ENCODE measurements at places on chromosomes 5 and 9.

GRCh38 chr5:131942016-131942415 lies 3.4 kb downstream of the MEIKIN start:
- H3K4me1 ChIP-seq: no peaks in the 10 kb centered on the region
- H3K36me3 ChIP-seq: no peaks in the 10 kb centered on the region
- DNase-seq: no peak

DNA sequence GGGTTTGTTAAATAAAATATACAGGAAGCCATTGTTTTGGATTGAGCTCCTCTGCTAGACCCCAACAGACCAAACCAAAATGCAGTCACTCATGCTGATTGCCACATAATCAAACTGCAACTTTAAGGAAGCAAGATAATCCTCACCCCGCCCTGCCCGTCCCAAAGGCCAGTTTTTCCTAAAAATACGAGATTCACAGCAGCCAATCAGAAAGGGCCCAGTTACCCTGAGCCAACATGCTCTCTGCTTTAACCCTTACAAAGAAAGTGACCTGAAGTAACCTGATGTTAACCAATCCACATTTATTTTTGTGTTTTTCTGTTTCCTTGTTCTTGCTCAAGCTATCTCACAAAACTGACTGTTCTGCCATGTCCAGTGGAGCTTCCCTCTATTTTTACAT lies 21.5 kb upstream of the RNF20 start:
- no peak overlapping the region for H3K4me3 ChIP-seq
- H3K27ac ChIP-seq: no peak overlapping the region
- H3K27me3 ChIP-seq: no peaks in the 10 kb centered on the region
- H3K36me3 ChIP-seq: no peaks in the 10 kb centered on the region
- no peak for DNase-seq

DNA sequence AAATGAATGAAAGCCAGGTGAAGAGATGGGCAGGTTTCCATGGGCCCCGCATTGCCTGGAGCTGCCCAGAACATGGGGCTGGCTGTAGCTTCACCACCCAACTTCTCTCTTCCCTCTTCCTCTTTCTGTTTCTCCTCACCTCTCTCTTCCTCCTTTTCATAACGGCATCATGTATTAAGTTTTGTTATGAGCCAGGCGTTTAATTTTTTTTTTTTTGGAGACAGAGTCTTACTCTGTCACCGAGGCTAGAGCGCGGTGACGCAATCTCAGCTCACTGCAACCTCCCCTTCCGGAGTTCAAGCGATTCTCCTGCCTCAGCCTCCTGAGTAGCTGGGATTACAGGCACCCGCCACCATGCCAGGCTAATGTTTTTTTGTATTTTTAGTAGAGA lies 13.0 kb upstream of the SPINK4 start:
- no peaks in the 10 kb centered on the region for H3K4me1 ChIP-seq
- H3K36me3 ChIP-seq: no peaks in the 10 kb centered on the region
- H3K27ac ChIP-seq: no peak overlapping the region
- DNase-seq: no peak
- H3K4me3 ChIP-seq: no peak overlapping the region

- H3K27ac ChIP-seq: no peak overlapping the region
- no peak overlapping the region for H3K4me3 ChIP-seq
- peak; percentile 37 for DNase-seq
- no peaks in the 10 kb centered on the region for H3K4me1 ChIP-seq
- no peaks in the 10 kb centered on the region for H3K36me3 ChIP-seq
Measured at GRCh38 chr9:138073808-138074207, 196.2 kb downstream of the CACNA1B start.

DNA sequence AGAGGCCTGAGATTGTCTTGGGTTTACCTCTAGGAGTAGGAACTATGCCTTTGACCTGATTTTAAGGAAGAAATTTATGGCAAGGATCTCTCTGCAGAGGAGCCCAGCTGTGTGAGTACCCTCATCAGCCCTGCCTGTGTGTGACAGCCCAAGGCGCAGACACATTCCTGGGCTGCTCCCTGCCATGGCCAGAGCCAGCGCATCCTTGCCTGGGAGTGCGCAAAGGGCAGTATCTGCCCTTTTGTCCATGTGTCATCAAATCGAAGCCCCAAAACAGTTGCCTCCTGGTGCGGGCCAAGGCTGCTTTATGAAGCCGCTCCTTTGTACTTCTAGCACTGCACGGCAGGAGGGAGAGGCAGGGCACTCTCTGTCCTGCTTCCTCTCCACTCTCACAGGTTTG lies 51.9 kb downstream of the PRRT1B start:
- H3K36me3 ChIP-seq: no peaks in the 10 kb centered on the region
- no peak overlapping the region for H3K4me3 ChIP-seq
- no peak for DNase-seq
- no peak overlapping the region for H3K27ac ChIP-seq
- no peaks in the 10 kb centered on the region for H3K4me1 ChIP-seq

DNA sequence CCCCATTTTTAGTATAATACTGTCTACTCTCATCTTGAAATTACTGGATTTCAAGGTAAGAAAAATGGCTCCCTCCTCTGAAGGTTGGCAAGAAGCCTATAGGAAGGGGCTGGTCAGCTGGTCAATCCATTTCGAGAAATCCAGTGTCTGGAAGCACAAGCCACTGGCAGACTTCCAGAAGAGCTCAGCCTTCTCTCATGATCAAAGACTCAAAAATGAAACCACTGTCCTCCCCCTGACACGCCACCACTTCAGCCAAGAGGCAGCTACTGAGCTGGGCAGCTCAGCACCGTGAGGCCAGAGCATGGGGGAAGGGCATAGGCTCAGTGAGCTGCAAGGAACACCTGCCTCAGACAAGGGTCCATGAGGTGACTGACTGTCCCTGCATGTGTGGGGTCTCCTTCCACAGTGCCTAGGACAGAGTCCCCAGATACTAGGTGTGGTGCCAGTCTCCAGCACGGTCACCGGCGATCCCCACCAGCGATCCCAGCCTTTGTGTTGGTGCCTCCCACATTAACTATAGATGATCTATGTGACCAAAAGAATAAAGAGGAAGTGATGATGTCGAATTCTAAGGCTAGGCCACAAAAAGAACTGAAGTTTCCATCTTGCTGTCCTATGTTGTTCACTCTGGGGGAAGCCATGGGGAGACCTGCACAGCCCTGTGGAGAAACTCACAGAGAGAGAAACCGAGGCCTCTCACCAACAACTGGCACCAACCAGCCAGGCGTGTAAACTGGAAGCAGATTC lies 100.1 kb upstream of the LRRTM2 start:
- no peaks in the 10 kb centered on the region for H3K36me3 ChIP-seq
- no peak overlapping the region for H3K4me3 ChIP-seq
- H3K4me1 ChIP-seq: no peaks in the 10 kb centered on the region
- DNase-seq: peak; percentile 54

DNA sequence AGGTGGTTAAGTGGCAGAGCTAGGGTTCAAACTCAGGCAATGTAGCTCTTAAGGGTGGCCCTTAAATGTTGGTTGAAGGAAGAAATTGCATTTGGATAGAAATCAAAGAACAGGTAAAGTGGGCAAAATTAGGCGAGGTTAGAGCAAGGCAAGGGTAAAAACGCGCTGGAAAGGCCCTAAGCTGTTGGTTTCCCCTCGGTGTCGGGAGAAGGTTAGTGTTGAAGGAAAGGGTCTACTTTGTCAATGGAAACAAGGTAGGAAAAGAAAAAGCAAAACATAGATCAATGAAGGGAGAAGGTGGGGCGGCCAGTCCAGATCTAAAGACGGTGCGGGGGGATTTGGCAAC lies 431 bp downstream of the FASTKD3 start:
- no peaks in the 10 kb centered on the region for H3K27me3 ChIP-seq
- peak overlapping the region; percentile 96 for H3K4me3 ChIP-seq
- H3K4me1 ChIP-seq: peaks cover 8% of the 10 kb centered on the region
- H3K27ac ChIP-seq: peak overlapping the region; percentile 89
- no peak for DNase-seq

DNA sequence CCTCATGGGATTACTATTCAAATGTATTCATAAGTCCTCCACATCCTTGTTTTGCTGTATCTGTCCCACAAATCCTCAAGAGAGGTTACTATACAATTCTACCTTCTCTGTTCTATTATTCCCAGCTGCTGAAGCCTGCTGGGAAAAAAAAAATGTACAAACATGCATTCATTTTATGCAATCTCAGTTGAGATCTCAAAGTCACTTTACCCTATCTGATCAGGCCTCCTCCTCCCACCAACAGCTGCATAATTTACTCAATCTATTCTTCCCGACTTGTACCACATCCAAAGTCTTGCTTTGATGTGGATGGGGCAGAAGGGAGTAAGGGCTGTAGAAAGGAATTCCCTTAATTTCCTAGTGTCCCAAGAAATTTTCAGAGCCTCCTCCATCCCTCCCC lies 28.6 kb downstream of the PSIP1 start:
- H3K36me3 ChIP-seq: no peaks in the 10 kb centered on the region
- no peak overlapping the region for H3K4me3 ChIP-seq
- no peak overlapping the region for H3K27ac ChIP-seq
- no peaks in the 10 kb centered on the region for H3K27me3 ChIP-seq

- no peak overlapping the region for H3K27ac ChIP-seq
- H3K27me3 ChIP-seq: no peaks in the 10 kb centered on the region
- H3K36me3 ChIP-seq: no peaks in the 10 kb centered on the region
- H3K4me1 ChIP-seq: no peaks in the 10 kb centered on the region
Measured at GRCh38 chr5:55530669-55531068, 4.1 kb downstream of the PLPP1 start.

GRCh38 chr9:114200721-114201300 lies 45.5 kb downstream of the COL27A1 start:
- H3K36me3 ChIP-seq: no peaks in the 10 kb centered on the region
- no peaks in the 10 kb centered on the region for H3K27me3 ChIP-seq
- H3K27ac ChIP-seq: no peak overlapping the region
- no peak overlapping the region for H3K4me3 ChIP-seq
- no peak for DNase-seq
- H3K4me1 ChIP-seq: no peaks in the 10 kb centered on the region

DNA sequence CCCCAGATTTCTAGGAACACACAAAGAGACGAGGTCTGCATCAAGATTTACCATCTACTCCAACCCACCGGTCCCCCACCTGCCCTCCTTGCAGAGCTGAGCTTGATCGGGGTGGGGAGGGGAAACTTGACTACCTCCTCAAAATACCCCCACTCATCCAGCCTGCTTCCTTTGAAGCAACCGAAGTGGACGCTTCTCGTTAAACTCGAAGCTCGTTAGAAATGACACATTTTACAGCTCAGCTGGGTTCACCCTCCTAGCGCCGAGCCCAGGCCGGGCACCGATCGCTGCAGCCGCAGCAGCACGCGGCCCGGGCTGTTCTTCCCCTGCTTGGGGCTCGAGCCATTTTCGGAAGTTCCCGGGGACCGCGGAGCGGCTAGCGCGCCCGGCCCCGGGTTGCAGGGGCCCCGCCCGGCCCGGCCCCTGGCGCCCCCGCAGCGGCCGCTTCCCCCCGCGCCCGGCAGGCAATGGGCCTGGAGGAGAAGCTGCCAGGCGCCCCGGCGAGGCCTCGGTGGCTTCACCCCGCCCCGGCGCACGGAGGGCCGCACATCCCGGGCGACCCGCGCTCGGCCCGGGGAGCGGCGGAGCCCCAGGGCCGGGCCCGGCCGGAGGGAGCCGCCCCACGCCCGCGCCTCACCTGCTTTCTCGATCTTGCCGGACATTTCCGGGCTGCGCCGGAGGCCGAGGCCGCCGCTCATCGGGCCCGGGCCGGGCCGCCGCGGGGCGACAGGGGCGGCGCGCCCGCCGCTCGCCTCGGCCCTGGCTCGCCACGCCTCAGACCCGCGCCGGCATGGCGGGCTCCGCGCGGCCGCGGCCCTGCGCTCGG lies 530 bp downstream of the RAPGEF1 start:
- no peaks in the 10 kb centered on the region for H3K36me3 ChIP-seq
- peak; percentile 68 for DNase-seq
- H3K27me3 ChIP-seq: no peaks in the 10 kb centered on the region
- H3K4me3 ChIP-seq: peak overlapping the region; percentile 62
- H3K4me1 ChIP-seq: no peaks in the 10 kb centered on the region

GRCh38 chr5:41012318-41012717 lies 58.8 kb downstream of the MROH2B start:
- peak overlapping the region; percentile 62 for H3K27ac ChIP-seq
- peaks cover 27% of the 10 kb centered on the region for H3K4me1 ChIP-seq

DNA sequence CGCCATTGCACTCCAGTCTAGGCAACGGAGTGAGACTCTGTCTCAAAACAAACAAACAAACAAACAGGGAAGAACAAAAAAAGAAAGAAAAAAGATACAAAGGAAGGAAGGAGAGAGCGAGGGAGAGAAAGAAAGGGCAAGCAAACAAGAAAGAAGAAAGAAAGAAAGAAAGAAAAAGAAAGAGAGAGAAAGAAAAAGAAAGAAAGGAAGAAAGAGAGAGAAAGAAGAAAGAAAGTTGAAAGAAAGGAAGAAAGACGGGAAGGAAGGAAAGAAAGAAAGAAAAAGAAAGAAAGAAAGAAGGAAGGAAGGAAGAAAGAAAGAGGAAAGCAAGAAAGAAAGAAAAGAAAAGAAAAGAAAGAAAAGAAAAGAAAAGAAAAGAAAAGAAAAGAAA lies 13.1 kb upstream of the ALDOB start:
- no peak overlapping the region for H3K27ac ChIP-seq
- H3K27me3 ChIP-seq: no peaks in the 10 kb centered on the region
- H3K36me3 ChIP-seq: no peaks in the 10 kb centered on the region

GRCh38 chr9:16268067-16268881 lies 602.2 kb downstream of the BNC2 start:
- peak overlapping the region; percentile 87 for H3K27ac ChIP-seq
- H3K27me3 ChIP-seq: no peaks in the 10 kb centered on the region
- no peak for DNase-seq

GRCh38 chr9:135584934-135585333 lies 23.4 kb downstream of the PAEP start:
- H3K27me3 ChIP-seq: no peaks in the 10 kb centered on the region
- no peaks in the 10 kb centered on the region for H3K4me1 ChIP-seq
- H3K36me3 ChIP-seq: no peaks in the 10 kb centered on the region
- H3K4me3 ChIP-seq: no peak overlapping the region

- H3K27ac ChIP-seq: no peak overlapping the region
- no peaks in the 10 kb centered on the region for H3K27me3 ChIP-seq
- H3K4me3 ChIP-seq: no peak overlapping the region
- H3K36me3 ChIP-seq: no peaks in the 10 kb centered on the region
- no peaks in the 10 kb centered on the region for H3K4me1 ChIP-seq
- no peak for DNase-seq
Measured at GRCh38 chr5:160030631-160031377, 21.9 kb downstream of the TTC1 start.

GRCh38 chr9:68964102-68964541 lies 49.8 kb downstream of the PRKACG start:
- no peak overlapping the region for H3K4me3 ChIP-seq
- DNase-seq: no peak
- H3K27me3 ChIP-seq: no peaks in the 10 kb centered on the region

DNA sequence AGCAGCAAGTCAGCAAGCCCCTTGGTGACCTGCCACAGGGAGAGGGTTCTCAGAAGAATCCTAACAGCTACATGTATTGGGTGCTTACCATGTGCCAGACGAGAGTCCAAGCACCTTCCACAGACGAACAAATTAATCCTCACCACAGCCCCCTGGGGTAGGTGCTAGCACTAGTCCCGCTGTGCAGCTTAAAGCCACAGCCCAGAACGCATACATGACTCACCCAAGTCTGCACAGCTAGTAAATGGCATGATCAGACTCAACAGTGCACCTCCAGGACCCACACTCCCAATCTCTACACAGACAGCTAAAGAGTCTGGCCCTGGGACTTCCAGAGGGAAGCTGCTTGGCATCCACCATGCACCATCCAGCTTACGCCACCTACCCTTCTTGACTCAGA lies 111.5 kb downstream of the PAX5 start:
- no peaks in the 10 kb centered on the region for H3K27me3 ChIP-seq
- H3K4me3 ChIP-seq: no peak overlapping the region
- DNase-seq: no peak
